ENCODE measurements at places on chromosomes 4 and X.

- DNase-seq, result no peak
Measured at GRCh38 chrX:112614640-112615039, 65.1 kb downstream of the LHFPL1 start.

- DNase-seq, result no peak
Measured at GRCh38 chr4:36011381-36011780, 232.9 kb downstream of the ARAP2 start.

GRCh38 chr4:145829629-145830395 lies 108.8 kb downstream of the ZNF827 start:
- DNase-seq, result no peak

GRCh38 chr4:136811496-136812077 lies 720.7 kb downstream of the PCDH18 start:
- DNase-seq, result no peak

- no peak for DNase-seq
Measured at GRCh38 chr4:2794486-2795299, 1.8 kb downstream of the SH3BP2 start.

DNA sequence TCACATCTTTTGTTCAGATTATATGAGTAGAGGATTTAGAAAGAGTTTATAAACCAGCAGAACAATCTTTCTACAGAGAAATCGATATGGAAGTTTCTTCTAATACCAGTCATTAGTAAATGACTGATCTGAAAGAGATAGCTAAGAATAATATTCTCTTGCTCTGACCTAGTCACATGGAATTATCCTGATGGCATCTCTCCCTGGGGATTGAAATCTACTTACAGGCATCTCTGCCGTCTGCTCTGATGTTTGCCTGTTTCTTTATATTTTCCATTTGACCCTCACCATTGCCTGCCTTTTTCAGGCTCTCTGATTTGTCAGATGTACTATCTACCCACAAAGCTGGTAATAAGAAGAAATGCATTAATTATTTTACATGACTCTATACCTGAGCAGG lies 1157.3 kb downstream of the PCDH7 start:
- DNase-seq, result no peak

- DNase-seq, result no peak
Measured at GRCh38 chr4:2300431-2301224, 38.7 kb upstream of the MXD4 start.

GRCh38 chr4:29037501-29037900 lies 1682.7 kb upstream of the PCDH7 start:
- DNase-seq, result no peak

- no peak for DNase-seq
Measured at GRCh38 chr4:137278431-137278830, 253.9 kb downstream of the PCDH18 start.

- DNase-seq, result no peak
Measured at GRCh38 chr4:987624-988513, 1.0 kb downstream of the IDUA start.

DNA sequence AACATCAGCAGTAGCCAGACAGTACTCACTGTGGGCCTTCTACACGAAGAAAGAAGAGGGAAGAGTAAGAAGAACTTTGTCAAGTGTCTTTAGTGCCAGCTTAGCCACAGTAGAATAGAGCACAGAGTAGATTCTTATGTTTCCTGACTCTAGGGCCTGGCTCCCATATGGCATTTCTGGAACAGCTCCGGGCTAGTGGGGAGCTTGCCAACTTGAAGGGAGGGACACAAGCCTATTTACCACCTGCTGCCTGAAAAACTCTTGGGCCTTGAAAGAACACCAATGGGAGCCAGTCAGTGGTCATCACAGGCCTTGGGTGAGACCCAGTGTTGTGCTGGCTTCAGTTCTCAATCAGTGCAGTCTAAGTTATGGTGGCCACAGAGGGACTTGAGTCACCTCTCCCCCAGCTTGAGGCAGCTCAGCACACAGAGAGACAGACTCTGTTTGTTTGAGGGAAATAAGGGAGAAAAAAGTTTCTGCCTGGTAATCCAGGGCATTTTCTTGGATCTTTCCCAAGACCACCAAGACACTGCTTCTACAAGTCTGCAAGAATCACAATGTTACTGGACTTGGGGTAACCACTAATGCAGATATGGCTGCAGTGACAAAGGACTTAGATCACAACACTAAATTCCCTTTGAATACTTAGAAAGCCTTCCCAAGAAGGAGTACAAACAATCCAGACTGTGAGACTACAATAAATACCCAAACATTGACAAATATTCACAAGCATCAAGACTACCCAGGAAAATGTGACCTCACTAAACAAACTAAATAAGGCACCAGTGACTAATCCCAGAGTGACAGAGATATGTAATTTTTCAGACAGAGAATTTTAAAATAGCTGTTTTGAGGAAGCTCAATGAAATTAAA lies 261.0 kb upstream of the NDST3 start:
- no peak for DNase-seq

DNA sequence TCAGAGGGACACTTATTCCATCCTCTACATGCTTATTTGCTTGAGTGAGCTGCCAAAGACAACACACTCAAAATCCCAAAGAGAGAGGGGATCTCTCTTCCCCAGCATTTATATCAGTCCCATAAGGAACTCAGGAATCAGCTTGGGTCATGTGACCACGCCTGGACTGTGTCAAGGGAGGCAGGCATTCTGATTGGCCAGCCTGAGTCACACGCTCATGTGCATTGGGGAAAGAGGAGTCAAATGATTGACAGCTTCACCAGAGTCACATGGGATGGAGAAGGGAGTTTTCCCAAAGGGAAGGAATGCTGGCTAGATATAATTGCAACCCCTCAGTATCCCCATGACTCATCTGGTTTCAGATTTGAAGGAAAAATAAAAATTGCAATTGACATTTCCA lies 49.0 kb downstream of the RWDD4 start:
- DNase-seq, result no peak

DNA sequence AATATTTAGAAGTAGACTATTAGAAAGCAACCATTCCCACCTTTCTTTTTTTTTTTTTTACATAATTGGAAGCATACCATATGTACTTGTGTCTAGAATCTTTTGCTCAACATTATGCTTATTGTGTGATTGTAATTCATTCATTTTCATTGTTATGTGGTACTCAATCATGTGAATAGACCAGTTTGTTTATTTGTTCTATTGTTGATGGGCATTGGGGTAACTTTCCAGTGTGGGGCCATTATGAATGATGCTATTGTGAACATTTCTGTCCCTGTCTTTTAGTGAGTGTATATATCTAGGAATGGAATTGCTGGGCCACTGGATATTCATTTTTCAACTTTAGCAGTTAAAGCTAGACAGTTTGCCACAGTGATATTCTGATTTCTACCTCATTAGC lies 62.5 kb upstream of the MCUB start:
- no peak for DNase-seq

DNA sequence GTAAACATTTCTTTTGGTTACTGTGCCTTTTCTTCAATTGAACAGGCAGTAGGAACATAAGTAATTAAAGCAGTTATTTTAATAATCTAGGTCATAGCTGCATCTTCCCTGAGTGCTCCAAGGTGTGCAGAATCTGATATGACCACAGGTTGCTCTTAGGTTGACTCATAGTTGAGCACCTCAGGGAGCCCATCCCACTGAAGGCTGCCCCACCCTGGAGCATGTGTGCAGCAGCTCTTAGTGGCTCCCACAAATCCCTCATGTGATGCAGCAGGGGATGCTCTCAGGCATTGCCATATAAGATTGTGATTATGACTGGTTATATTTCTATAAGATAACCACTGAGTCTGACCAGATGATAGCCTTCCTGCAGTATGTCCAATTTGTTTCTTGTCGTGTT lies 72.3 kb downstream of the ZNF518B start:
- DNase-seq, result no peak

GRCh38 chr4:76607846-76608245 lies 172.8 kb downstream of the SHROOM3 start:
- no peak for DNase-seq

DNA sequence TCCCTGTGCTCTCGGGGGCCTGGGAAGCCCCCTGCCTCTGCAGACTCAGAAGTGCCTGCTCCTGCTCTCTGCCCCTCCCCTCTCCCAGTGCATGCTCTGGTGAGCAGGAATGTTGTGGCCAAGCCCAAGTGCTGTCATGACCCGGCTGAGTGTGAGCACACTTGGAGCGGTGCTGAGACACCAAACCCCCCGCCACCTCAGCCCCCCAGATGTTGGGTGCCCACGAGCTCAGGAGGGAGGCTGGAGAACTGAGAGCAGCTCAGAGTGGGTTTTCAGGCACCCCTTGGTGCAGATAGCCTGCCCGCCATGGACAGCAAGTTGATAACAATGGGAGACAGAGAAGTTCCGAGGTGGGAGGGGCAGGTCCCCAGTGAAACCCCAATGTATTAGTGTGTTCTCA lies 477.4 kb downstream of the ACTRT1 start:
- no peak for DNase-seq

DNA sequence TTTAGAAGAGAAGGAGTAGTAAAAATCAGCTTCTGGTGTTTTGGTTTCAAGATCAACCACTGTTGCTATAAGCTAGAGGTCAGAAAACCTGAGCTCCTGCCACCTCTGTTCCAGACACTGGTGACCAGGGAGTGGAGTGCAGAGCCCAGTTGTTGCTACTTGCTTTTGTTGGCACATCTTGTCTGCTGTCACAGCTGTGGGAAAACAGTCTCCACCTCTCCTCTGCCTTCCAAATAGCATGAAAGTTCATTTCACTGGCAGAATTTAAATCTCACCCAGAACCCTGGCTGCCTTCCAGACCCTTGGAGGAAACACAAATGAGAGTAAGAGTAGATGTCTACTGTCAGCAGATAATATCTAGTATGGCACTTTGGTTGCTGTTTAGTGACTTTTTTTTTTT lies 297.5 kb upstream of the KLF3 start:
- no peak for DNase-seq

GRCh38 chrX:41381685-41382084 lies 47.7 kb downstream of the DDX3X start:
- no peak for DNase-seq

DNA sequence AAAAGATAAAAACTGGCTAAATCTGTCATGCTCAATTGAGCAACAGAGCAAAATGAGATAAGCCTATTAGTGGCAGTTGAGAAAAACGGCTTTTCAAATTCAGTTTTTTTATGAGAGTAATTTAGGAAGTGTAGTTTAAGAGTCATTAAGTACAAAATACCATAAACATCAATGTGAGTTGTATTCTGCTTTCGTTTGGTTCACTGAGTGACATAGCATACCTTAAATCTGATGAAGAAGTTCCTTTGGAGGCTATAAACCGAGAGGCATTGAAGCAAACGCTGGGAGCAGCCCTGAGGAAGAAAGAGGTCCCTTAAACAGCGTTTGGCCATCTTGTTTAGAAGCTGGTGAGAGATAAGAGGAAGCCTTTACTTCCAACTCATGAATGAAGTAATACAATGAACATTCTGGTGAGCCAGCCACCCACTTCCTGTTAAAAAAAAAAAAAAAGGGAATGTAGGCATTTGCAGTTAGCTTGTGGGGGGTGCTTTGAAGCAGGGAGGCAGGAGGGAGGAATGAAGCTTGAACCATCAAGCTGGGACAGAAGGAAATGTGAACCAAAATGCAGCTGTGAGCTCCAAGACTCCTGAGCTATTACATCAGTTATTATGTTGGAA lies 132.3 kb downstream of the ZNF330 start:
- DNase-seq, result no peak

- no peak for DNase-seq
Measured at GRCh38 chrX:69153060-69153730, 12.1 kb downstream of the PJA1 start.

GRCh38 chrX:30712214-30712613 lies 59.0 kb downstream of the GK start:
- no peak for DNase-seq

DNA sequence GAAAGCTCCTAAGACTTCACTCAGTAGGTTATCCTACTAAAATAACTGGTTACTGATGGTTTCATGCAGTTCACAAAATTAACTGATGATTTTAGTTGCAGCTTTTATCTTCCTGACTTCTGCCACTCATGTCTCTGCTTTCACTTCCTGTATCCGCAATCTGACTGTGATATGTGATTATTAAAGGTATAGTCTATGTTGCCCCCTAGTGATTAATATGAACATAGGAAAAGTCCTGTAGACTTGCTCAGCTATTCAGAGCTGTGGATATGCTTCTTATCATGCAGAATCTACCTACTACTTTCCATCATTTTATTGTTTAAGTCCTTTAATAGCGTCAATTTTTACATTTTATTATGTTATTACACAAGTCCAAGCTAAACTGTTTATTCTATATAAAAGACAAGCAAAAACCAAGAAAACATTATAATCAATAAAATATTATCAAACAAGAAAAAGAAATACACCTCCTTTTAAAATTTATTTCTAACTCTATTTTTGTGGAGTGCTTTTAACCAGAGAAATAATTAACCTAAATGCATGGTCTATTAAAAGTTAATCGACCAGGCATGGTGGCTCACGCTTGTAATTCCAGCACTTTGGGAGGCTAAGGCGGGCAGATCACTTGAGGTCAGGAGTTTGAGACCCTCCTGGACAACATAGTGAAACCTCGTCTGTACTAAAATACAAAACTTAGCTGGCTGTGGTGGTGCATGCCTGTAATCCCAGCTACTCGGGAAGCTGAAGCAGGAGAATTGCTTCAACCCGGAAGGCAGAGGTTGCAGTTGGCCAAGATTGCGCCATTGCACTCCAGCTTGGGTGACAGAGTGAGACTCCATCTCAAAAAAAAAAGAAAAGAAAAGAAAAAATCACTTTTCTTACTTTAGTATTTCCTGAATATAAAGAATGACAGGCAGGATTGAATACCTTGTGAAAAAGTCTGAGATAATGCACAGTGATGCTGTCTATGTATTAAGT lies 40.4 kb upstream of the TLR2 start:
- no peak for DNase-seq

DNA sequence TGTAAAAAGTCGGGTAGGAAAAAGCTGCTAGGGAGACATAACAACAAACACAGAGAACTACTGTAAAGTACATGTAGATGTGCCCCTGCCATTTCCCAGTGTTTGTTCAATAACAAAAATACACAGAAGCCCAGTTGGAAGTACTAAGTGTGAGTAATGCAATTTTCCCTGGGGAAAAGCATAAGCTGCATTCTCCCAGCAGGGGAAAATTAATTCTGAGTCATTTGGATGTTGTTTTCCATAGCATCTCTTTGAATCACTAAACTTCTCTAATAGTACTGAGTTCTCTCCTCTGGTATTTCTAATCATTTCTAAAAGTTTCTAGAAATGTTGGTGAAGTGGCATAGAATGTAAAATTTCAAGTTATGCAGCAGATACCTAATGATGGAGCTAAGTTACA lies 1114.9 kb downstream of the C4orf33 start:
- DNase-seq, result no peak

DNA sequence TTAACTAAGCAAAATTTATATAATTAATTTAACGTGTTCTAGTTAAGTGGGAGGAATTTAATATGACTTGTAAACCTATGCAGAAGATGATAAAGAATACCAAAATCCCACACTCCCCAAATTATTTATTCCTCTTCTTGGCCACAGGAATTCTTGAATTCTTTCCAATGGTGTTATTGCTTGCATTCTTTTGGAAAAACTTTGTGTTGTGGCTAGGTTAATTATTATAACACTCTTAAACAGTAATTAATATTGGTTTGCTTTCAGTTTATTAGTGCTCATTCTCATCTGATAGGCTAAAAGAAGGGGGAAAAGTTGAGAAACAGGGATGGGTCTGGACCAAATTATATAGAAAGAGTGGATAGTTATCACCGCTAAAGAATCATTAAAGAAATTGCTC lies 141.5 kb upstream of the PABPC4L start:
- no peak for DNase-seq

- no peak for DNase-seq
Measured at GRCh38 chr4:52954560-52955170, 92.5 kb downstream of the RASL11B start.

GRCh38 chr4:44354172-44354571 lies 94.4 kb downstream of the KCTD8 start:
- DNase-seq, result no peak

Data from stimulated activated CD8-positive, alpha-beta memory T cell treated with anti-CD3 and anti-CD28 coated beads, Interleukin-2, amount 100 ng/mL, for 1 hour (primary cell).